ENCODE measurements at places on chromosomes 7 and 10.

GRCh38 chr7:101924171-101924570, 106.7 kb downstream of the CUX1 start:
- DNase-seq = no peak

DNA sequence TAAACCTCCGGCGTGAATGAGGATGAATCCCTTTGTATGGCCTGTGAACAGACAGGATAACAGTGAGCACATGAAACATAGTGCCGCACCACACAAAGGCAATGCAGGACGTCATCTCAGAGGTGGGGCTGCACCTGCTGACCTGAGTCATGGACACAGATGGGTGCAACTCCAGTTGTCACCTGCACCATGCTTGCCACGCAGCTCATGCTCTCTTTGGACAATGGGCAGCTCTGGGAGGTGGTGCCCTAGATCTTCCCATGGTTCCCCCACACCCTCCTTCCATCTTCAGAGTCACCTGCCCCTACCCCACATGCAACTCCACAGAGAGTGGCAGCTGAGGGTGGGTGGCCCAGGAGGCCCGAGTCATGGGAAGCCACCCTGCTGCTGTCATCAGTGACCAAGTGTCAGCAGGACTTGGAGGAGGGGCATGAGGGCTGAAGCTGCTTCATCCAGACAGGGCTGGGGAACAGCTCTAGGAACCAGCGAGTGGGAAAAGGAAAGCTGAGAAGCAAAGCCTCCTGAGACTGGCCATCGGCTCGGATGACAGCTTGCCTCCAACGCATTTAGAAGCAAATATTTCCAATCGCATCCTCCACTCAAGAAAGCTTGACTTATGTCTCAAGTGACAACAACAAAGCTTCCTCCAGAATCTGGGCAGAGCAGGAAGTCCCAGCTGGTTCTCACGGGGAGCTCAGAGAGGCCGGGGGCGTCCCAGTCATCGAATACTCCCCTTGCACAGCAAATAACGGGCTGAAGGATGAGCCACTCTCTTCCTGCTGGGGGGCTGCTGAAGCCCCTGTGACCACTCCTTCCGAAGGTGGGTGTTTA, 27.1 kb downstream of the VIPR2 start:
- no peak for DNase-seq

GRCh38 chr10:72291019-72291532, 17.4 kb downstream of the DDIT4 start:
- DNase-seq = no peak

GRCh38 chr10:130987401-130987800, 324.1 kb downstream of the TCERG1L start:
- no peak for DNase-seq

DNA sequence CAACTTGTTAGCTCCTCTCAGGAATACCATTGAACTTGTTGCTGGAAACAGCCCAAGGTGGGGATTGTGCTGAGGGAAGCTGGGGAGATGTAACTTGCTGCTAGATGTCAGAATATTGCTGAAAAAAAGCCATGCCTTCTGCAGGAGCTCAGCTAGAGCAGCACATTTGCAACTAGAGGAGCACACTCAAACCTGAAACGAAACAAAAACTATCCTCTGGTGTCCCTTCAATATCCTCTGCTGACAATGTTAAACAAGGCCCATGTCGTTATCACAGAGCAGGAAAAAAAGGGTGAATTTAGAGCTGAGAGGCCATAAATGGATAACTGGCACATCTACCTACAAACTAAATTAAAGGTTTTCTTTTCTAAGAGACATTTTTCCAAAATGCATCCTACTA, 53.7 kb upstream of the MACC1 start:
- DNase-seq = no peak

GRCh38 chr7:38748056-38748610, 117.0 kb upstream of the AMPH start:
- DNase-seq = peak; percentile 33

DNA sequence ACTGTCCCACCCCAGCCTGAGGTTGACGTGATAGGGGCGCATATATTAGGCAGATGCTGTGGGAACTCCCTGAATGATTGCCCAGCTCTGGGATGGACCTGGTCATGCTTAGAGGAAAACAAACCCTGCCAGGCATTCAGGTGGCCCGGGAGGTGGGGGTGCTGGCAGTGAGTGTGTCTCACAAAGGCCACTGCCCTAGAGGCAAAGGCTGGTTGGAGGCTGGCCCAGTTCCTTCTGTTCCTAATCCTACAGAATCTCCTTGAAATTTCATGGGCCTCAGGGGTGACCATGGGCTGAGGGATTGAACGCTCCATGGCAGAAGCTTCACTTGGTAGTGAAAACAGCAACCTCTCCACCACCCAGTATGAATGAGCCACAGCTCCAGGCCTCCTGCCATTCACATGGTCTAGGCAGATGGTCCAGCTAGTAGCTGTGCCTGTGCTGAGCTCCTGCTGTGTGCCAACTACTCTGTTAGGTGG, 25.6 kb downstream of the ADRA2A start:
- DNase-seq = no peak

DNA sequence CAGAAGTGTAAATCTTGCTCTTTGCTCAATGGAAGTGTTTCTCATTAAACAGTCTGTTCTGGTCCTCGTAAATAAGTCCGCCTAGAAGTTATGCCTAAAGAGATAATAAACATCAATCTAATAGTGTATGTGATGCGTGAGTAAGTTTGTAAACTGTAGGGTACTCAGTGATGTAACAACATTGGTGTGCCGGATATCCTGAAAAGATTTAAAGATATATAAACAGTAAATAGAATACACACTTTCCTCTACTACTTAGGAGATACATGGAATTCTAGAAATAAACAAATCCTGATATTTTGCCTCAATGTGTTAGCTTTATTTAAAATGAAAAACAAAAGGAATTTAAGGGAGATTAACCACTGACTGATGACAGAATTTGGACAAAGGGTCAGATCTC, 123.5 kb downstream of the AHR start:
- DNase-seq = no peak

GRCh38 chr10:110657973-110658691, 14.0 kb downstream of the RBM20 start:
- DNase-seq = no peak

- DNase-seq = no peak
Observed at GRCh38 chr10:1579671-1580070, 157.7 kb downstream of the ADARB2 start.

GRCh38 chr10:26486990-26487850, 49.1 kb downstream of the APBB1IP start:
- no peak for DNase-seq

DNA sequence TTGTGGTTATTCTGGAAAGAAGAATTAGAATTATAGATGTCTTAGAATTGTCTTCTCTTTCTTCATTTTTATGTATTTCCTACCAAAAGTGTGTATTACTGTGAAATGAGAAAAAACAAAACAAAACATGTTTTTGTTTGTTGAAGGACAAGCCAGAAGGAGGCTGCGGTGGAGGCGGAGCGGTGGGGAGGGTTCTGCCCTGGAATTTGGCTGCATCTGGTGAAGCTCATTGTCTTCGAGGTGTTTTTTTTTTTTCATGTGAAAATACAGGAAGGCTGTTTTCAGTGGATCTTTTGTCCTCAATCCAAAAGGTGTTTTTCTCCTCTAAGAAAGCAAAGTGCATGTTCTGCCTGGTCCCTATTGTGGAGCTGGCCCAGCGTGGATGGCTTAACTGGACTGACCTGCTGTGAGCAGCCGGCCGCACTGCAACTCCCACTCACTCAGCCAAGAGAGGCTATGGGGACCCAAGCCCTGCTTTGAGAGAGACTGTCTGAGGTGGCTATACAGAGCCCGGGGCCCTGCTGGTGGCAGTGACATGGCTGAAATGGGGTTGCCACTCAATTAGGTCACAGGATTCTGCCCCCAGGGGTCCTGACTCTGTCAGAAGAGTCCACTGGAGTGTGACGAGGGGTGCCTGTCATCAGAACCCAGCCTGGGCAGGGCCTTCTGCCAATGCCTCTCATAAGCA, 184.9 kb upstream of the MKI67 start:
- no peak for DNase-seq

DNA sequence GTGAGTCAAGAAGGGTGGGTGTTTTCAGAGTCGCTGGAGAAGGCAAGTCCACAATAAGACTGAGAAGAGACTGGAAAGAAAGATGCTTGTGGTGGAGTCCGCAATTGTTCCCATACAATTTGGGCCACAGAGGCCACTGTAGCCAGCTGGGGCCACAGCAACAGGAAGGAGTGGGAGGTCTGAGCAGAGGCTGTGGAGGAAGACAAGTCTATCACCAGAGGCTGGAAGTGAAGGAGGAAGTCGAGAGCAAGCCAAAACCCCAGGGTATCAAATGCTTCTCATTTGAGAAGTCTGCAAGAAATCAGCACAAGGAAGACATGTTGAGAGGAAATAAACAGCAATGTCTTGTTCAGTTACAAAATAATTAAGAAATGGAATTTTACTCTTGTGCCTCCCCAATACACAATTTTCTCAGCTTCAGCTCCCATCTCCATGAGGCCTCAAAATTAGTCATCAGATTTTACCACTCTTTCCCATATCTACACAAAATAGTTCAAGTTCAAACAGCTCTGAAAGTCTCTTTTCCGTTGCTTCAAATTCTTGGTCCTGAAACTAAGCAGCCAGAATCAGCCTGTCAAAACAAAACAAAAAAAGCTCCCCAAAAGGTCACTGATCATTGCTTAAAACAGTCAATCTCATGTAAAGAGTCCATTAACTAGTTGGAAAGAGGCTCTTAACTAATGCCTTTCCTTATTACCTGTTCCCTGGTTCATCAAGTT, 31.6 kb downstream of the SLC16A12 start:
- DNase-seq = no peak

DNA sequence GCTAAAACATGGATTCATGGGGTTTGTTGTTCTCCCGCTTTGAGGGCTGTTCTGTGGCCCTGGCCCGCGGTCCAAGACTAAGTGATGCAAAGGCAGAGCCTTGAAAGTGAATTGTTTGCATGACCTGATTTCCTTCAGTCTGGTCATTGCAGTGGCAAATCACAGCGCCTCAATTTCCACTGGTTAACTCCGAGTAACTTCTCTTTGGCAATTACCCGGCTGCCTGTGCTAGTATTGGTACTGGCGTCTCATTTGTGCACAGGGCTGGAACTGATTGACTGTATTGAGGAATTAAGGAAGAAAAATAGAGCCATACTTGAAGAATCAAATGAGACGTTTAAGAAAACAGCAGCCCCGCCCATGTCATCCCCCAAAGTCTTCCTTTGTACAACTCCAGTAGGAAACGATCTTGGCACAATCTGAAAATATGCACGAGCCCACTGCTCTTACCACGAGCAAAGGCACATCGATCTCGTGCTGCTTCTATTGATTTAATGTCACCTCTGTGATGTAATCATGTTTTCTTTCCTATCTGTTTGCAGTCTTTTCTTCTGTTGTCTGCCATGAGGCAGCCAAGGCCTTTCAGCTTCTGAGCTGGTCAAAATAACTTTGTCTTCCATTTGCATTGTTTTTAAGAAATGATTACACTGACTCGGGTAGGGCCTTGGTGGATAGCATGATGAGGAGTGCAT, 60.6 kb upstream of the SHH start:
- no peak for DNase-seq

GRCh38 chr10:124648131-124648475, 96.1 kb downstream of the FAM53B start:
- DNase-seq = no peak

DNA sequence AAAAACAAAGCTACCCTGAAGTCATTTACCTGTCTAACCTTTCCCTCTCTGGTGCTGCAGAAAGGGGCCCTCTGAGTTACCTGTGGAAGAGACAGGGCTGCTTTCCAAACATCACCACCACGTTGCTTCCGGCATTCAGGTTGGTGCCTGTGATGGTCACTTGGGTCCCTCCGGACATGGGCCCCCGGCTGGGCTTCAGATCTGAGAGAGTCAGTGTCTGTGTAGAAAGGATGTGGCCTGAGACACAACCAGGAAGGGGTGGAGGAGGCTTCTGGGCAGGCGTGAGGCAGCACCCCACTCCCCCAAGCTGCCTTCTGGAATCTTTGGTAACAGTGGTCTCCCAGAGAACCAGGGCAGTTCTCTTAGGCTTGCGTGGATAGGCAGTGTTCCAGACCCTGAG, 388.9 kb downstream of the PLXNA4 start:
- no peak for DNase-seq

DNA sequence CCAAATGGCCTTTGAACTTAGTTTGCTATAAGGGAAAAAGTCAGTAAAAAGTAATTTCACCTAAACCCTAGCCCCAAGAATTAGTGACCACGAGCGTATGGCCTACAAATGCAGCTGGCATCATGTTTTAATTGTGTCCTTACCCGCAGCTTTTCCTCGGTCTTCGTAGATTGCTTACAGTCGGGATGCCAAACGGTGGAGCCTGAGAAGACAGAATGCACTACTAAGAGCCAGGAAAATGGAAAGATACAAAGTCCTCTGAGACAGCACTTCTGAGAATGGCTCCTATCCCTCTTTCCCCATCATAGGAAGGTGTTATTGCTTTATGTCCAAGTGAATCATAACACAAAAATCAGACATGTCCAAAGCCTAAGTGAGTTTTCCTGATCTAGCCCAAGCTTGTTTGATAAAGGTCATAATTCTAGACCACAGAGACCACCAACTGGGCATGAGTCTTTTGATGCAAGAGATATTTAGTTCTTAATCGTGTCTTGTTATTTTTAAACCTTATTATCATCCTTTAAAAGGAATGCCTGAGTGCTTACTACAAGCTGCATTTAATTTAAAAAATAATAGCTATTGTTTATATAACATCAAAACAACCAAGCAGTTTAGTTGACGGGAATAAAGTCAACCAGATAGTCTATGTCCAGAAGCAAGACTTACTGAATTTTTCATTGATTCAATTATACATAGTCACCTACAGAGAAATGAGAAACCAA, 83.7 kb upstream of the AFAP1L2 start:
- DNase-seq = no peak

DNA sequence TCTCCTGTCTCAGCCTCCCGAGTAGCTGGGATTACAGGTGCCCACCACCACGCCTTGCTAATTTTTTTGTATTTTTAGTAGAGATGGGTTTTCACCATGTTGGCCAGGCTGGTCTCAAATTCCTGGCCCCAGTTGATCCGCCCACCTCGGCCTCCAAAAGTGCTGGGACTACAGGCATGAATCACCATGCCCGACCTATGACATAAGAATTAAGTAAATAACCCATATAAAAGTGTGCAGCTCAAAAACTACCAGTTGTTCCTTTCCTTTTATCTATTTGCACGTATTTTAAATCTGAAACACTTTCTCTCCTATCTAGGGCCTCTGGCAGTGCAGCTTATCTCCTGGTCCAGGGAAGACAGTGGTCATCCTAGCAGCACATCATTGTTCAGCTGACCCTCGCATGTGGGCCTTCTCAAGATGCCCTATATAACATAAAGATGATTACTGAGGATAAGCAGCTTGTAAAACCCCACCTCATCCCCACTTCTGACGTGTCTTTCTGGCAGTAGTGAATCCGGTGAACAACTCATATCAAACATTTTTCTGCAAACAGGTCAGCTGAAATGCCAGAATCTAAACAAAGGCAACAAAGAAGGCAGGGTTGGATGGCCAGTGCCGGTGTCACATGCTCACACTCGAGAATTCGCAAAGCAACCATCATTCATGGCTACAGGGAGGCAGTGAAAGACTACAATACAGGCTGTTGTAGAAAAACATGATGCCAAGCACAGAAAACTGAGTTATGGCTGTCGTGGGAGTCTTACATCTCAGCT, 36.0 kb upstream of the KCNIP2 start:
- no peak for DNase-seq
